NCI-H187 (cell line): ENCODE measurements at places on chromosomes 3 and 15.

DNA sequence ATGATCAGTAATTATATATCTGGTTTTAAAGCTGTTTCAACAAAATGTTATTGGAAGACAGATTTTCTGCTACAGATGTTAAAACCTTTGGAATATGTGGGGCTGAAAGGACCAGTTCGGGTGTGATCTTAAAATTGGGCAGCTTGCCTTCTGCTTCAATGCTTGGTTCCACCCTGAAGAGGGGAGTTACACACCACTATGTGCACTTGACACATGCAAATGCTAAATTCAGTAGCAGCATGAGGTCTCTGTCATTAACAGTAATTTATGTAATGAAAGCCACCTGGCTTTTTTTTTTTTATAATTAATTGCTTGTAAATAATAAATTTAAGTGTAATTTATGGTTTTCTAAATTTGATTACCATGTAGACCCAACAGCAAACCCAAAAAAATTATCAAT lies 24.6 kb downstream of the CDIN1 start:
- no peak for DNase-seq

GRCh38 chr3:49769286-49769915 lies 16.9 kb downstream of the IP6K1 start:
- DNase-seq, result no peak

- no peak for DNase-seq
Observed at GRCh38 chr15:68370768-68371151, 61.2 kb downstream of the ITGA11 start.

GRCh38 chr3:144221761-144222160 lies 250.1 kb downstream of the DIPK2A start:
- no peak for DNase-seq

- DNase-seq, result no peak
Observed at GRCh38 chr3:128480717-128481437, 12.1 kb downstream of the GATA2 start.

- DNase-seq, result no peak
Observed at GRCh38 chr15:43186003-43186353, 775 bp downstream of the CCNDBP1 start.

DNA sequence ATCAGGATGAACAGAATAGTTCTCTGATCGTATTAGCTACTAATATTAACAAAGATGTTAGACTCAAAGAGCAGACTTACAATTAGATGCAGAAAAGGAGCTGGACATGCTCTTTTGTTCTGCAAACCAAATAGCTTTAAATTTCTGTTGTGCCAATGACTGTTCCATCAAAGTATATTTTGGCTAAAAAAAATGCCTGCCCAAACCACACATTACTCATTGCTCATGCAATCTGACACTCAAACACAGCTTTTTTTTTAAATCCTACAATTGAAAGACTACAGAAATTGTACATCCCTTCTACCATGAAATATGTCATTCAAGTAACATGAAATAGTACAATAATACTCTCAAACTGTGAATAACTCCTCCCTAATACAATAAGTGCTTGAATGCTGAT lies 48.6 kb downstream of the SHOX2 start:
- no peak for DNase-seq

- DNase-seq, result no peak
Observed at GRCh38 chr3:67723863-67724262, 69.5 kb upstream of the SUCLG2 start.

DNA sequence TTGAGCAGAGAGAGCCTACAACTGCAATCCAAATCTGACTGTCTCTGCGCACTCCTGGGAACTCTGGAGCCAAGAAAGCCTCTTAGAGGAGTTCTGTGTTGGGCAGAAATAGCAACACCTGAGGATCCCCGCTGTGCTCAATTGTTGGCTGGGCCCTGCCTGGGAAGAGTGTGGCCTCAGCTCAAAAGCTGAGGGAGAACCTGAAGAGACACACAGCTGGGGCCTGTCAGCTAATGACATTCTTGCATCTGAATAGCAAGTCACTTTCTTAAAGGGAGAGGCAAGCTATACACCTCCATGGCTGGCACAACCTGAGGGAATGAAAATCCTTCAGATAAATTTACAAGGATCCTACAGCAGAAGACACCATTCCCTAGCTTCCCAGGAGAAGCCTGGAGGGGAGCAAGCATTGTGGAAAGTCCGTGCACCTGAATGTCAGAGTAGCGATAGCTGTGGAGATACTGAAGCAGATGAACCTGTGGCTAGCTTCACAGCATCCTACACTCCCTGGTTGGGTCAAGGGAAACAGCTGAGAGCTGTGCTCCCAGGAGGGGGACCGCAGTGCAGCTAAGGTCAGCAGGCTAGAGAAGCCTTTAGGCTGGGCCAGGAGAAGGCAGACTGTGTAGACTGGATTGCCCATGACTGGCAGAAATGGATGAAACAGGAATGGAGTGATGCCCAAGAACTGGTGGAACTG lies 159.9 kb upstream of the PFN2 start:
- peak; percentile 41 for DNase-seq

GRCh38 chr15:63274427-63274826 lies 3.0 kb upstream of the APH1B start:
- no peak for DNase-seq

GRCh38 chr3:72721683-72722381 lies 126.4 kb downstream of the SHQ1 start:
- DNase-seq, result no peak

- no peak for DNase-seq
Observed at GRCh38 chr3:26369133-26369532, 253.4 kb upstream of the LRRC3B start.

DNA sequence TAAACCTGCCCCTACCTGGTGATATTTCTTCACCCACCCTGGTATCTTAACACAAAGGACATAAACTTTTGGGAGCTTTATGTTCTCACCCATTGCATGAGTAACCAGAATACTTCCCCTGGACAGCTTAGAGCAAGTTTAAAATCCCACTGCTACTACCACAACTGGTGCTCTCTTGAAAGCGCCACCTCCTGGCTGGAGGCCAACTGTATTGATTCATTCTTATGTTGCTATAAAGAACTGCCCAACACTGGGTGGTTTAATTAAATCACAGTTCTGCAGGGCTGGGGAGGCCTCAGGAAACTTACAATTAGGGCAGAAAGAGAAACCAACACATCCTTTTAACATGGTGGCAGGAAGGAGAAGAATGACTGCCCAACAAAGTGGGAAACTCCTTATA lies 592.4 kb downstream of the EPHA3 start:
- no peak for DNase-seq

GRCh38 chr3:109930582-109930981 lies 593.2 kb upstream of the DPPA4 start:
- DNase-seq, result no peak

DNA sequence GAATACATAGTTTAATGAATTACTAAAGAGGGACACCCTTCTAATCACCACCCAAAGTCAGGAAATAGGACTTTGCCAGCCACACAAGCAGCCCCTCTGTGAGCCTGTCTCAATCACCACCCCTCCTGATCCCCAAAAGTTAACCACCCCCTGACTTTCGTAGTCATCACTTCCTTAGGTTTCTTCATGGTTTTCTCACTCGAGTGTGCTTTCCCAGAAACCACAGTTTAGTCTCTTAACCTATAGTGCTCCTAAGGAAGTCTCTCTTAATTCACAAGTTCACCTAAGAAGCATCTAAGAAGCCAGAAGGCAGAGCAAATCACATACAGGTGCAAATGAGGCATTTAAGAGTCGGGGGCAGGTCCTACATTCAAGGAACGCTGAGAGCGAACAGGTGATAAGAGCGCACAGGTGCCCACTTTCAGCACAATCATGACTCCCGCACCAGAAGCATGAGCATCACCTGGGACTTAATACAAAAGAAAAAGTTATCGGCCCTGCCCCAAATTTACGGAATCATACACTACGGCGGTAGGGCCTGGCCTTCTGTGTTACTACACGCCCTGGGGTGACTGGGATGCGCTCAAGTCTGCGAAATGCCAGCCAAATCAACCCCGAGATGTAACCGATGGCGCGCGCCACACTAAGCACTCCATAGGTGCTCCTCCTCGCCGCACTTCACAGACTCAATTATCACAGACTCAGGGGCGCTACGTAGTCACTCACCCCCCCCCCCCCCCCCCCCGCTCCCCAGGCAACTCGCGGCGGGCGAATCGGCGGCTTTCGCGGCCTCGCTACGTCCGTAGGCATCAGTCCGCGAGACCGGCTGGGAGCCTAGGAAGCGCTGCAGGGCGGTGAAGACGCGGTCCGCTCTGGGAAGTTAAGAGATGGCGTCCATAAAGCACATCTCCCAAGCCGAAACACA lies 815 bp downstream of the ULK4 start:
- no peak for DNase-seq

DNA sequence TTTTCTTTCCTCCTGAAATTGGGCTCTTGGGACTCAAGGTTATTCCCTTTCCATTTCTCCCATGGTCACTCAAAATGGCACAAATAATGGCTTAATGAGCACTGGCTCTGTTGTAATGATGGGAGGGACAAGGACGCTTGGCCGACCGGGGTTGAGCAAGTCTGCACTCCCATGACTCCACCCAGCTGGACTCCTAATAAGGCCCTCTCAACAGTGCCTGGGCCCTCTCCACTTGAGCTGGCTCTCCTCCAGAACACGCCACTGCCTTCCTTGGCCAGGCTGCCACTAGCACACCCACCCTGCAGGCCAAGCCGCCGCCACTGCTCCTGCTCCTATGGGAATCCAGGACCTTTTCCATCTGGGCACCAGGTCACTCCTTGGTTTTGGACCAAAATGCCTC lies 42.3 kb downstream of the ADCY5 start:
- no peak for DNase-seq

GRCh38 chr3:135192929-135193328 lies 397.9 kb downstream of the EPHB1 start:
- no peak for DNase-seq

DNA sequence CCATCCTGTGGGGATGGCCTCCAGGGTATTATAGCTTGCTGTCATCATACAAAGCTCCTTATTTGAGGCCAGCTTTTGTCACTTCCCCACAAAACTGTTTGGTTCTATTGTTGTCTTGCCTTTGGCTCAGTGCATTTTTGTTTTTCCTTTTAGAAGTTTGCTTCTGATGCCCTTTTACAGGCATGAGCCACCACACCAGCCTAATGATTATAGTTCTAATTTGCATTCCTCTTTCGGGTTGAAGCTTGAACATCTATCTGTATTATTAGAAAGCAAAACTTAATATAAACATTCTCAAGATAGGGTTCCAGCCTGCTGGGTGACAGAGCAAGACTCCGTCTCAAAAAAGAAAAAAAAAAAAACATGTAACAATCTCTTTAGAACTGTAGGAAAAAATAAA lies 39.8 kb downstream of the SMARCC1 start:
- DNase-seq, result no peak

DNA sequence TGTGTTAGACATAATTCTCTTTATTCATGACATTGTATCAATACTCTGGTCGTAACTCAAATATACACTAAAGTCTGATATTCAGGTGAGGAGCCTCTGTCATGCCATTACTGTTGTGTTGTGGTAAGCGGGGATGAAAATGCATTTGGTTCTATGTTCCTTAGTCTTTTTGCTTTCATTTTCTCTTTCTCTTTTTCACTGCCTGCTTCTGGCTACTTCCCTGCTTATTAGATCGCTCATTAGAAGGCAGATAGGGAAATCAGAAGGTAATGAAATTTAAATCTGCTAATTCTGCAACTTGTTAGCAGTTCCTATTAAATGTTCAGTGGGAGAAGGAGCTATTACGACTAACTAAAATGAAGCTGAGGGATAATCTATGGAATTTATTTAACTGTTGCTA lies 345.0 kb downstream of the GRM7 start:
- no peak for DNase-seq

GRCh38 chr3:189236352-189236751 lies 64.6 kb downstream of the TPRG1 start:
- DNase-seq, result no peak

DNA sequence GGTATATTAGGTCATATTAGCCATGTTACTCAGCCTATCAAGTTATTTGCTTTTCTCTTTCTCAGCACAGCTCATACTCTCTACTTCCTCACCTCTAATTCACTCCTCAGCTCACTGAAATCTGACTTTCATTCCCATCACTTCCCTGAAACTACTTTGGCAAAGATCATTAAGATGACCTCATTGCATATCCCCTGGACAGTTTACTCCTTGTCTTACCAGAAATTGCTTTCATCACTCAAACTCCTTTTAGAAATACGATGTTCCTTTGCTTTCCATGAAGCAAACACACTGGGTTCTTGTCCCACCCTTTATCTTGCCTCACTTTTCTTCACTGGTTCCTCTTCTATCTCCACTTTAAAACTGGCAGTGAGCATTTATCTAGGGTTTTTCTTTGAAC lies 354.4 kb downstream of the TUSC7 start:
- no peak for DNase-seq

- no peak for DNase-seq
Observed at GRCh38 chr15:84081391-84082168, 154.0 kb upstream of the GOLGA6L4 start.

GRCh38 chr3:45664578-45664977 lies 24.6 kb upstream of the SACM1L start:
- DNase-seq, result no peak

DNA sequence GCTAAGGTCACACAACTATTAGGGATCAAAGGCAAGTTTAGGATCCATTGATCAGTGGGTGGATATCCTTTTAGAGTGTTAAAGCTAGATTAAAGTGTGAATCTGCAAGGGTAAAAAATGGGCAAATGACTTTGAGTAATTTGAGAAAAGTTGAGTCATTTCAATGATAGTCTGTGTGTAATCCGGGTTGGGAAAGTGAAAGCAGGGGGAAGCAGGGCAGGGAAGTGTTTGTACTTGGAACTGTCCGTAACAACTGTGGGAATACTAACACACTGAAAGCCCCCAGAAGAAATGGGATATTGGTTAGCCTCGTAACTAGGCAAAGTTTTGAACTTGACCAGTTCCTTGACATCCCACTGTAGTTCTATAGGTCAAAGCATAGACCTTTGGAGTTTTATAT lies 187.2 kb upstream of the SLITRK3 start:
- no peak for DNase-seq
